CMK (cell line): ENCODE measurements at places on chromosomes 7 and 10.

DNA sequence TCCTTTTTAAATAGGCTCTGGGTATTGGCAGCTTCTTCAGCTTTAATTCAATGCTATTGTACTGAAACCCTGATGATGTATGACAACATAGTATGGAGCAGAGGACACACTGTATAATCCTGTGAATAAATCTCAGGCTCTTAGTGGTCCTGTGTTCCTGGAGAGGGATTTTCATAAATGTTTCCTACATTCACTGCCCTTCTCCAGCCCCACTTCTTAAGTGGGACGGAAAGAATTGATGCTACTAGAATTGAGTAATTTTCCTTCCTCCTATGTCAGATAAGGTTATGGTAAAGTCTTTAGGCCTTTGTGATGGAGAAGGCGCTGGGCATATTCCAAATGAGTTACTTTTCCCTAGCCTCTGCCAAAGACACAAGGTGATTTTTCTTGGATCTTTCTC lies 779.4 kb downstream of the TNS3 start:
- DNase-seq: no peak

- DNase-seq: no peak
These were observed 8.1 kb downstream of the CNPY1 start for GRCh38 chr7:155538293-155538692.

- DNase-seq: no peak
These were observed 981 bp upstream of the CRYGN start for GRCh38 chr7:151440799-151441445.

GRCh38 chr7:36928718-36929117 lies 204.4 kb upstream of the AOAH start:
- no peak for DNase-seq

- no peak for DNase-seq
These were observed 195.4 kb downstream of the COBL start for GRCh38 chr7:51121036-51121790.

- DNase-seq: no peak
These were observed 2.2 kb downstream of the STOX1 start for GRCh38 chr10:68829521-68829920.

- DNase-seq: no peak
These were observed 292.0 kb downstream of the WDR37 start for GRCh38 chr10:1347962-1348772.

- DNase-seq: no peak
These were observed 201.2 kb downstream of the TCF7L2 start for GRCh38 chr10:113151190-113151666.

DNA sequence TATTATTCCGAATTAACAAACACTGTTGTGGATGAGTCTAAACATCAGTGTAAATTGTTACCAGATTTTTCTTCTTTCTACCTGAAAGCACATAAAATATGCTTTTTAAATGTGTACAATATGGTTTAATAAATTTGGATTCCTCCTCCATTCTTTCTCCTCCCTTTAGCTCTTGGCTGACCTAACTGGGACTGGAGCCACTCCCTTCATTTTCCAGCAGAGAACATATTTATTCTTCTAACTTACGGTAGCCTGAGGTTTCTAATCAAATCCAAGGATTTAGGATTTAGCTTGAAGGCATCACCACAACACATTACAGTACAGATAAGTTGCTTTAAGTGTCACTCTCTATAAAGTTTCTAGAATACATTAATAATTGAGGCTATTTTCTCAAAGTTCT lies 88.2 kb upstream of the SEMA3C start:
- DNase-seq: no peak

GRCh38 chr10:48820699-48821098 lies 118.9 kb downstream of the LRRC18 start:
- DNase-seq: no peak

DNA sequence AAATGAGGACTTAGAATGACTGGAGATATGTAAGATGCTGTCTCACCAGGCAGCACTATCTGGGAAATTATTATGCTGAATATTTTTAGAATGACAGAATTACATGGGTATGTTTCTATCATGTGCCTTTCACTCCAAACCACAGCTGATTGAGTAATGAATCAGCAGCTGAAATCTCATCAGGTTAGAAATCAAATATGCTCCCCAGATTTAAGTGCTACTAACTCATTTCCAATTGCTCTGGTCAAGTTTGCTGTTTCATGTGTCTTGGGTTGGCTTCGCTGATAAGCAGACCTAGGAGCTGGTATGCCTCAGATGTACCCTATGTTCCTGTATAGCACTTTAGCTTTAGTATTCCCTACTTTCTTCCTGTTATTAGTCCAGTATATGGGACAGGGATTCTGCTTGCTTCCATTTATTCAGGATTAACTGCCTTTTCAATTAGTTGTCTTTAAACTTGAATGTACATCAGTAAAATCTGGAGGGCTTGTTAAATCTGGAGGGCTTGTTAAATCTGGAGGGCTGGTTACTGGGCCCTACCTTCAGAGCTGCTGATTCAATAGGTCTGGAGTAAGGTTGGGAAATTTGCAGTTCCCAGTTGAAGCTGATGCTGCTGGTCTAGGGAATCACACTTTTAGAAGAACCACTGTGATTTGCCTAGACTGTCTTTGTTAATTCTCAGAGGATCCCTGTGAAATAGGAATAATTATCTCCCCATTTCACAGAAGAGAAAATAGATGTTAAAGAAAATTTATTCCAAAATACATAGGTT lies 172.9 kb downstream of the DKK1 start:
- DNase-seq: no peak
